ENCODE measurements at places on chromosomes 4 and X.
A peak's percentile ranks its signal among the peaks of the same experiment; 100 is the strongest.

GRCh38 chr4:25299476-25300203 lies 12.9 kb upstream of the ZCCHC4 start:
- DNase-seq = peak; percentile 19

- DNase-seq = no peak
Observed at GRCh38 chr4:149955780-149956390, 122.4 kb upstream of the DCLK2 start.

GRCh38 chrX:76453737-76454406 lies 26.4 kb downstream of the MAGEE1 start:
- DNase-seq = no peak

DNA sequence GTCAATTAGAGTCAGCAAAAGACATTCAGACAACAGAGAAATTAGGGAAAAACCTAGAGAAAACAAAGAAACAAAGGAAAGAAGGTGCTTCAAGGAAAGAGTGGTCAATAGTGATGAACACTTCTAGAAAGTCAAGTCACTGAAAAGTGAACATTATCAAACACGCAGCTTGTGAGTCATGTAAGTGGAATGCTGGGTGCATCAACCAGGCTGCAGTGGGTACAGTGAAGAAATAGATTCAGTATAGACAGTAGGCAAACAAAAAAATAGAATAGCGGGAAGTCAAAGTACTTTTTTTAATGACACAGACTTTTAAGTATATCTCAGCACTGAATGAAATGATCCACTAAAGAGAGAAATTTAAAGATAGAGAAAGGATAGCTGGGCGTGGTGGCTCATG lies 245.8 kb downstream of the ARHGAP24 start:
- DNase-seq = no peak

GRCh38 chr4:38046727-38047489 lies 86.7 kb downstream of the PTTG2 start:
- DNase-seq = peak; percentile 29

- DNase-seq = no peak
Observed at GRCh38 chr4:77121736-77122240, 35.2 kb upstream of the CCNG2 start.

DNA sequence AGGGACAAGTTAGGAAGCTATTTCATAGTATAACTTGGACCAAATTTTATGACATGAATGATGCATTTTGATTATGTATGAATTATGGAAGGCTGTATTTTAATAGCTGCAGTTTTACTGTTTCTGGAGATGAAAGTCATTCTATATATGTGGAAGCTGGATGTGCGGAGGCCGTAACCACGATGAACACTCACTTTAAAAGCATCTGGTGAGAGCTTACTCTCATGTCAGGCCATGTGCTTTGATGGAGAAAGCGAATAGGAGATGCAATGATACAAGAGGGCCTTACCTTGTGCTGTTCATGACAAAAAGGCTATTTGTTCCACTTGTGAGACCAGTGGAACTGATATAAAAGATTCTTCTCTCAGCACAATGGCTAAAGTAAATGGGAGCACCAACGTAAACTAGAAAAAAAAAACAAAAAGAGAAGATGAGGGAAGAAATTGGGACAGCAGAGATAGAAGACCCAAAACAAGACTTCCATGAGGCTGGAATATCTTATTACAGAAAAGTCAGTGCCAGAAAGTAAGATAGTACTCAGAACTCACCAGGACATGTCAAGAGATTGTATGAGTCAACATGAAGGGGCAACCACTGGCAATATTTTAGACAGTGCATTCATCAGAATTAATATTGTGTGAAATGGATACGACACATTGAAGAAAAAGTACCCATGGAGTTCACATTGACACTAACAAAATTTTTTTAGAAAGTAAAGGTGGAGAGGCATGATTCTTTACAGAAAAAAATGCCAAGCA lies 63.3 kb upstream of the GAB1 start:
- DNase-seq = no peak

DNA sequence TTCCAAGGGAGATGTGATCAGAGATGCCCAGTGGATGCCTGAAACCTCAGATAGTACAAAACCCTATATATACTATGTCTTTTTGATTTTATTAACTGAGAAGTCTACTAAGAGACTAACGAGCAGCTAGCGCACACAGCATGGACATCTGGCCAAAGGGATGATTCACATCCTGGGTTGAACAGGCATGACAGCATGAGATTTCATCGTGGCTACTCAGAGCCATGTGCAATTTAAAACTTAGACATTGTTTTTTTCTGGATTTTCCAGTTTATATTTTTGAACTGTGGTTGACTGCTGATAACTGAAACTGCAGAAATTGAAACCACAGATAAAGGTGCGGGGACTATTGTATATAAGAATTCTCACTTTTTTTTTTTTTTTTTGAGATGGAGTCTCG lies 2252.9 kb upstream of the AGA start:
- DNase-seq = no peak

DNA sequence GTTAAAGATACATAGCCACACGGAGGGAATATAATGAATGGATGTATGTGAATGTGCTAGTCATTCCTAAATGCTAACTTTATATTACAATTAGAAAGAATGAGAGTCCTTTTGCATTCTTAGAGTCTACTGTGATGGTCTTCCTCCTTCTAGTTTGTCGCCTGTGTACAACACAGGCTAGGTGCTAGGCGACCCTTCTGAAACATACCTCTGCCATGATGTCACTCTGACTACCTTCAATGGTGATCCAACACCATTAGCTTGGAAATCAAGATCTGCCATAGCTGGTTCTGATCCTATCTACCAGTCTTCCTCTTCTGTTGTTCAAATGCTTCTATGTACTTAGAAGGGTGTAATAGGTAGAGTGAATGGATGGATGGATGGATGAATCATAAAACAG lies 151.2 kb downstream of the MGST2 start:
- no peak for DNase-seq

GRCh38 chr4:80425124-80426100 lies 89.9 kb downstream of the CFAP299 start:
- DNase-seq = no peak

- DNase-seq = no peak
Observed at GRCh38 chrX:100990139-100990538, 20.6 kb downstream of the ARL13A start.

All from NCI-H187 treated with DMSO at 0.1 percent for 48 hours (cell line).